Stimulated activated CD4-positive, alpha-beta T cell treated with anti-CD3 and anti-CD28 coated beads, Interleukin-15, amount 100 ng/mL, for 24 hours (primary cell): ENCODE measurements at places on chromosomes 5 and 9.
A peak's percentile ranks its signal among the peaks of the same experiment; 100 is the strongest.

GRCh38 chr5:56686337-56687195, 128.8 kb upstream of the MAP3K1 start:
- no peak for DNase-seq

- DNase-seq = no peak
Measured at GRCh38 chr5:149581931-149582768, 852 bp downstream of the ARHGEF37 start.

GRCh38 chr9:16202914-16203728, 650.3 kb downstream of the CCDC171 start:
- no peak for DNase-seq

DNA sequence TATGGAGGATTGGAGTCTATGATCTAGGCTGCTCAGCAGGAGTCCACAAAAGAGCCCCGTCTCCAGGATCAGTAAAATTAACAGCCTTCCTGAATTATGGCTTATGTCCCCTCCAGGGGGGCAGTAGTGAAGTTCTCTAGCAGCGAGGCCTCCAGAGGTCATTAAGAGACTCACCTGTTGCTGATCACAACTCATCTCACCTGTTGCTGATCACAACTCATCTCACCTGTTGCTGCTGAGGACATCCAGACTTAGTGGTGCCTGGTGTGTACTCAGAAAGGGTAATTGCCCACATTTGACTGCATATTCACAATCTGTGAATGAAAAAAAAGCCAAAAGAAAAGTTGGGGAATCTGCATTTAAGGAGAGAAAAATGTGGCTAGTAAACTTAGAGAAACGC, 129.5 kb downstream of the SMARCA2 start:
- no peak for DNase-seq

GRCh38 chr9:96139592-96140295, 162.2 kb downstream of the HSD17B3 start:
- no peak for DNase-seq

- DNase-seq = no peak
Measured at GRCh38 chr5:35488055-35488454, 129.6 kb upstream of the SPEF2 start.

DNA sequence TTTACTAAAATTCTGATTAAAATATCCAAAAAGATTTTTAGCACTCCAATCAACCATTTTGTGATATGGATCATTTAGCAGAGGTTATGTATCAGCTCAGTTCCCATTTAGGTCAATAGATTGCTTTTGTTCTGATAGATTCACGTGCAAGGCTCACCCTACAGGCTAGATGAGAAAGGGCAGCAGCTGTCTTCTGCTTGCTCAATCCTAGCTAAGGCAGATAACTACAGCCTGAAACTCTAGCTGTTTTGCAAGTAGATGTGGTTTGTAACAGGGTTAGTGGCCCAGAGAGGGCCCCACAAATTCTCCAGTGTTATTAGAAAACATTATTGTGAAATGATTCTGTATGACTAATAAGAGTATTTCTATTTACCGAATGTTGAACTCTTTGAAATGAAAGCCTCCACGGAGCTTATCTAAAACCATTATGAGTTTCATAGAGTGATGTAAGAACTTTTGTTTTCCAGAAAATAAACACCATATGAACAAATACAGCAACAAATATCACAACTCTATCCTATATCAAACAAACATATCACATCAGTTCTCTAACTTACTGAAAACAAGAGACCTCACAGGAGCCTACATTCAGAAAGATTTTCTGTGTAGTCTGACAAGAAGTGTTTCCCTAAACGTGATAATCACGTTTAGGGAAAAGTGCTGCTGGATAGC, 841.9 kb upstream of the ACO1 start:
- DNase-seq = peak; percentile 12

DNA sequence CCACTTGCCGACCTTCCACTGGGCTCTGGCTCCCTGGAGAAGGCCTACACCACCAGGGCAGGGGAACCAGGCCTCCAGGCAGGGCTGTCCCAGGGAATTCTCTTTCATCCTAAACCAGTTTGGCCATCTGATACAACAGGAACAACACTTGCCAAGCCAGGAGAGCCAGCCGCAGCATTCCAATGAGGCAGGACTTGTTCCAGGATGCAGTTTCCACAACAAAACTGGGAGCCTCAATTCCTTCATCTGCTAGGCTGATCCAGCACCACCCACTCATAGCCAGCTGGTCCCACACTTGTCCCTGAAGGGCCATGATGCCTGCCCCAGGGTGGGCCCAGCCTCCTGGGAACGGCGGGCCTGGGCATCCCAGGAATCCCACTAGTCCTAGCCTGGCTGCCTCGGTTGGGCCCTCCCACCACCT, 26.0 kb downstream of the BICD2 start:
- DNase-seq = no peak
